Stimulated activated CD8-positive, alpha-beta memory T cell treated with anti-CD3 and anti-CD28 coated beads, Interleukin-2, amount 100 ng/mL, for 1 hour (primary cell): ENCODE measurements at places on chromosomes 7 and 10.
A peak's percentile ranks its signal among the peaks of the same experiment; 100 is the strongest.

GRCh38 chr7:35035511-35035961 lies 1.7 kb downstream of the DPY19L1 start:
- DNase-seq = peak; percentile 4

GRCh38 chr10:117248750-117249465 lies 8.0 kb downstream of the SLC18A2 start:
- no peak for DNase-seq

DNA sequence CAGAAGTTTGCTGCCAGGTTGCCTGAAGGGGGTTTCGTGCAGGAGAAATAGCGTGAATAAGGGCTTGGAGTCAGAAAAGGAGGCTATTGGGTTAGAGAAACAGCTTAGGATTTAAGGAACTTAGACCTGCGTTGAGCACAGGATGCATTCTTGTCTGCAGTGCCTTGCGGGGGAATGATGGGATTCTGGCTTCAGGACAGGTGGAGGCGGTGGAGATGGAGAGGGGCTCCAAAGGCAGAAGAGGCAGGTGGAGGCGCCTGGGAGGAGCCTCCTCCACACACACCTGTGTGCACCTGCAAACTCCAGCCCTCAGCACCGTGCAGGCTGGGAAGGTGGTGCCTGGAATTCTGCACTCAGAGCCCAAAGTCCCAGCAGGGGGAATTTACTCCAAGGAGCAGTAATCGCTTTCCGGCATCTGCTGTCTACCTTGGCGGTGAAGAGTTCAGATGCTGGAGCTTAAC lies 1.8 kb downstream of the CLIP2 start:
- no peak for DNase-seq

- DNase-seq = no peak
Observed at GRCh38 chr10:31958856-31959255, 30.2 kb upstream of the ARHGAP12 start.

- no peak for DNase-seq
Observed at GRCh38 chr7:112994656-112995055, 92.0 kb downstream of the GPR85 start.

- DNase-seq = no peak
Observed at GRCh38 chr7:30173058-30173897, 38.5 kb downstream of the MTURN start.

- peak; percentile 28 for DNase-seq
Observed at GRCh38 chr7:157139111-157139809, 534 bp downstream of the UBE3C start.

DNA sequence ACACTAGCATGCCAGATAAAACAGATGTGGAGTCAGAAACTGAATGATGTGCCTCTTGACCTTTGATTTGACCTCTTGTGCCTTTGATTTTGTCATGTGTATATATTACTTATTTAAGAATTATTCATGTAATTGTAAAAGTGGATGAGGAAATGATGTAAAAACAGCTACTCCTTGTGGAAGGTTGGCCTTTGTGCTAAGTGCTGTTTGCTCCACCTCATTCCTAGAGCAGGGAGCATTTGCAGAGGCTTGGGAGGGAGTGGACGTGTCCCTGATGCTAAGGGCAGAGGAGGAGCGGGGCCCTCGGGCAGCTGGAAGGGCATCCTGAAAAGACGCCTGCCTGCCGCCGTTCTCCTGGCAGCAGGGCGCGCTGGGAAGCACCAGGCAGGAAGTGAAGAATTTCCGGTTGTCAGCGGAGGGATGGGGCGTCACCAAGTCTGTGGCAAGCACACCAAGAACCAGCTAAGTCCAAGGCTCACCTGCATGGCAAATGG lies 197.6 kb upstream of the ZNF32 start:
- no peak for DNase-seq

- no peak for DNase-seq
Observed at GRCh38 chr10:80647173-80647833, 109.6 kb downstream of the SH2D4B start.

GRCh38 chr10:71252220-71252619 lies 39.9 kb downstream of the UNC5B start:
- no peak for DNase-seq

GRCh38 chr7:157685430-157686284 lies 348.9 kb downstream of the DNAJB6 start:
- DNase-seq = no peak

- DNase-seq = no peak
Observed at GRCh38 chr7:50308532-50309385, 4.2 kb downstream of the IKZF1 start.

GRCh38 chr7:139651308-139651707 lies 126.5 kb downstream of the HIPK2 start:
- no peak for DNase-seq

DNA sequence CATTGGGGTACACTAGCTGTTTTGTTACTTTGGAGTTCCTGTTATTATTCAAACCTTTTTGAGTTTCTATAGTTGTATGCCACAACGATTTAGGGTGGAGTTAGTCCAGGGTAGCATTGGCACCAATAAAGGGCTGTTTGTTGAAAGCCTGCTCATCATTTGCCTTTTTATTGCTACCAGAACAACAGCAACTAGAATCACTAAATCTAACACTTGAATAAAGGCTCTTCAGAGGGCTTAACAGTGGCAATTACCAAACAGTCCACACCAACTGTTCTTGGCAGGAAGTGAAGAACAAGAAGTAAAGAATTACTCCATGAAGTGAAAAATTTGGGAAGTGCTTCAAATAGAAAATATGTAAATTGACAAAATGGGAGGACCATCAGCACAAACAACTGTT lies 621.4 kb downstream of the PHTF2 start:
- DNase-seq = no peak

DNA sequence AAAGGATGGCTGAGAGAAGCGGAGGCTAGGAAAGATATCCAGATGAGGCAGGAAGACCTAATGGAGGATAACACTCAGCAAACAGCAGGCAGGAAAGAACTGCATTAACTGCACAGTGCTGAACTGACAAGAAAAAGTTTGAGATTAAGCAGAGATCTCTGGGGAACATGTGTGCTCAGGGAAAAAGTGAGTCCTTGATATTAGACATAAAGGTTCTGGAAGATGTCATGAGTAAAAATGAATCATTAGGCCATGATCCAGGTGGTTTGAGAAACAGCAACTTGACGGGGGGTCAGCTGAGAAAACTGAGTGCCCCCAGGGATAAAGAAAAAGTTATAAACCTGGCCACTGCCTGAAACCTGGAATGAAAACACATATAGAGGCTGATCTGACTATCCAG lies 27.3 kb upstream of the ANK3 start:
- no peak for DNase-seq

DNA sequence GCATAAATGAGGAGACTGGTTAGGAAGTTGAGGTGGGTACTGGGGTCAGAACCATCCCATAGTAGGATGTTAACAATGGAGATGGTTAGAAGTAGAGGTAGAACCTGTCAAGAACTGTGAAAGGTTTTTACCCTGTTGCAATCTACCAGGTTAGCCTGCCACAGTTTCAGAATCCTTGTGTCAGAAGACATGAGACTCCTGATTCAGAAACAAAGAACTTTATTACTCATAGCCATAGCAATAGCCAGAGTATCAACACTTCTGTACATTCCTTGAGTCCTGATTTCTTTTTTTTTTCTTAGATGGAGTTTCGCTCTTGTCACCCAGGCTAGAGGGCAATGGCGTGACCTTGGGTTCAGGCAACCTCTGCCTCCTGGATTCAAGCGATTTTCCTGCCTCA lies 200.9 kb downstream of the GRM3 start:
- no peak for DNase-seq
